NT2/D1 (cell line): ENCODE measurements at places on chromosomes 6 and 20.

DNA sequence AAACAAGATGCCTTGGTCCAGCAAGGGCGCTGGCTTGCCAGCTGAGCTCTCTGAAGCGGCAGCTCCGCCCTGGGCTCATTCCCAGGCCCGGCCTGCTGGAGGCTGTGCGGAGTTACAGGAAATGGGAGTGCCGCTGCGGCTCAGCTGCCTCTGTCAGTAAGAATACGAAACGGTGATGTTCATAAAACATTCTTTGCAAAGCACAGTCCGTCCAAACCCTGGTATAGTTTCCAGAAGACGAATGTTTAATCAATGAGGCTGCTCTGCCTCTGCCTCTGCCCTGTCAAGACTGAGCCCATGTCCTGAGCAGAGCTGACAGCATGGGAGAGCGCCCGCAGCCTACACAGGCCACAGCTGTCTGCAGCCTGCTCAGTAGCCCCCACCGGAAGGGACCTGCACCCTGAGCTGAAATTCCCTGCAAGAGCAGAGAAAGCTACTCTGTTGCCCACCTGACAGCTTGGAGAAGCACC, 153.3 kb upstream of the SNX9 start:
- DNase-seq: no peak

DNA sequence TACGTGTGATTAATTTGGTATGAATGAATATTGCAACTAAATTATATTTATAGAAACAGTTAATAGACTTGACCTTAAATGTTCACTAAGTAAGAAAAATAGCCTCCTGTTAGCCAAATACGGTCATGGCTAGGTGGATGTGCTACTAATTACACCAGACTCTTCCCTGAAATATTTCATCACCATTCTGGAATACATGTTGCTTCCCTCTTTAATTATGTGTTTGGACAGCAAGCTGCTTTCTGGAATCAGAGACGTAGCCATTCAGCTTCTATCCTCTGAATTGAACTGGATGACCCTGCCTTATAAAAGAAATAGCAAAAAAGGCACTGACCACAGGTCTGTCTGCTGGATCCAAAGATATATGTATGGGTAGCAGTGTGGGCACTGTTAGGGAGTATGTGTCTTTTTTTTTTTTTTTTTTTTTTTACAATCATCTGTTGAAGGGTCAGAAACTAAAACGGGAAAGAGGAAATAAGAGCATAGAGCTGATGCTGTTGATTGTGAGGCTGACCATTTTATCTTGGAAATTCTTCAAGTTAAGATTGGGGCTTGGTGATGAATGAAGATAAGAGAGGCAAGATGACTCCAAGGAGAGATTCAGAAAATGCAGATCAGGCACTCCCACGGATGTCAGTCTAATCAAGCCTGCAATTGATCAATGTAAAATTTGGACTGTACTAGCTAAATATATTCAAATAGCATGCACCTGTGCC, 283.2 kb upstream of the HSF2 start:
- DNase-seq: no peak

DNA sequence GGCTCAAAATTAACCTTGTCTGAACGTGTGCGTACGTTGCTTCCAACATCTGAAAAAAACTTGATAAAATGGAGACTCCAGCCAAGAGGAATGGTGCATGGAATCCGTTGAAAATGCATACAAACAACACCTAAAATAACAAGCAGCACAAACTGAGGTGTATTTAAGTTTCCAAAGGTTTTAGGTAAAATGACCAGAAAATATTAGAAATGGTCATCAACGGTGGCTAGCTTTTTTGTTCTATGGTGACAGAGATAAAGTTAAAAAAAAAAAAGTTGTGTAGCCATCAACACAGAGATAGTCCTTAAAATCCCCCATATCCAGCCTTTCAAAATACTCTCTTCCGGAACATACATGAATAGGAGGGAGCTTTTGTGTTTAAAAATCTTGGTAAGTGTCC, 651 bp upstream of the TFAP2B start:
- no peak for DNase-seq

- no peak for DNase-seq
Measured at GRCh38 chr20:12321736-12322135, 404.0 kb downstream of the BTBD3 start.

DNA sequence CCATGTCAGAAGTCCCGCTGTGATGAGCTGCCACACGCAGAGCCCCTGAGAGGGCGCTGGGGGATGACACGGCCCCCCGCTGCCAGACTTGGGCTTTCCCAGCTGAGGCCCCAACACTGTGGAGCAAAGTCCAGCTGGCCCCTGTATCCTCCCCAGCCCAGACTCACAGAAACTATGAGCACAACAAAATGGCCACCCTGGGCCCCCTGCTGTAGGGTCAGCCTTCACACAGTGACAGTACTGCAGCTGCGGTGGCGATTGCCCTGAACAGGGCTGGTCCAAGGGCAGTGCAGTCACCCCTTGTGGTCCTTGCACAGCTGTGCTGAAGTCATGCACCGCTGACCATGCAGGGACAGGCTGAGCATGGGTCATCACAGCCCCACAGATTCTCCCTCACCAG, 78.2 kb upstream of the CST7 start:
- DNase-seq: no peak

GRCh38 chr6:82988930-82989351, 76.7 kb downstream of the UBE3D start:
- DNase-seq: no peak
